GM23338 (cell line): ENCODE measurements at places on chromosomes 2 and 18. TPM values are rescaled to one million over a fixed set of nuclear protein-coding genes. Genes with fewer than 3 reads are reported as not detected.

DNA sequence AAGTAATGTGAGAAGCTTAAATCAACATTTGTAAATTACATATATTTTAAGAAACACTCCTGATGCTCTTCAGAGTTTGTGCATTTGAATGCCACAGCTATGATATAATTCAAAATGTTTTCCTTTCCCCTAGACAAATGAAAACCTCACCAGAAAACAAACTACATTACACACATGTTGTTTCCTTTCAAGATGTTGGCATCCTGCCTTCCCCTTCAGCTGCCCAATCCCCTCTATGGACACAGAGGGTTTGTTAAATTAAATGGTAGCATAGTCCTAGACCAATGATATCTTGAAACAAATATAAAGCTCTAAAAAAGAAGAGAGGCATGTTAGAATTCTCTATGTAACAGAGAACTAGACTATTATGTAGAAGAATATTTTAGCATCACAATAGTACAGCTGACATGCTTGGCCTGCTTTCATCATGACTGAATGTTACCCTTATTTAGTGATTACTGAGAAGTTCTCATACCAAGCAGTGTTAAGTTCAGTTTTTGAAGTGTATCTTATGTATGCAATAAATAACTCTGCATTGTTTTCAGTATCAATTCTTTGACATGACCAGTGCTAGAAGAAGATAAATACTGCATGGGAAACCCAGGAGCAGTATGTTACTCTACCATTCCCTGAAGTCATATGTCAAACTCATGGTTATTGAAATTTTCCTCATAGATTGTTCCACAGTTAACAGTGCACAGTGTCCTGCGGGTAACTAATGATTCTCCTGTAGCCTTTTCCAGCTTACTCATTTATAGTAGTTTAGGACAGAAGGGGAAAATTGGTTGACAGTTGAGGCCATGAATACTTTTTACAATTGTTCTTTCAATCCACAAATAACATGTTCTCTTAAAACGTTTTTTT lies 316.3 kb upstream of the KCNJ3 start:
- peak; percentile 17 for DNase-seq

- peak; percentile 32 for DNase-seq
Observed at GRCh38 chr2:192026059-192026824, 168.5 kb downstream of the TMEFF2 start.

GRCh38 chr18:70423988-70424387 lies 135.1 kb downstream of the SOCS6 start:
- DNase-seq: no peak

GRCh38 chr18:12036201-12036751 lies 55.0 kb downstream of the IMPA2 start:
- DNase-seq: no peak

Gene FBLN7
- 1.4 TPM in 1 of 2 replicates, not detected in the other for total RNA-seq

Gene ARHGAP25
- 1.9 and 2.5 TPM in 2 replicates for total RNA-seq

DNA sequence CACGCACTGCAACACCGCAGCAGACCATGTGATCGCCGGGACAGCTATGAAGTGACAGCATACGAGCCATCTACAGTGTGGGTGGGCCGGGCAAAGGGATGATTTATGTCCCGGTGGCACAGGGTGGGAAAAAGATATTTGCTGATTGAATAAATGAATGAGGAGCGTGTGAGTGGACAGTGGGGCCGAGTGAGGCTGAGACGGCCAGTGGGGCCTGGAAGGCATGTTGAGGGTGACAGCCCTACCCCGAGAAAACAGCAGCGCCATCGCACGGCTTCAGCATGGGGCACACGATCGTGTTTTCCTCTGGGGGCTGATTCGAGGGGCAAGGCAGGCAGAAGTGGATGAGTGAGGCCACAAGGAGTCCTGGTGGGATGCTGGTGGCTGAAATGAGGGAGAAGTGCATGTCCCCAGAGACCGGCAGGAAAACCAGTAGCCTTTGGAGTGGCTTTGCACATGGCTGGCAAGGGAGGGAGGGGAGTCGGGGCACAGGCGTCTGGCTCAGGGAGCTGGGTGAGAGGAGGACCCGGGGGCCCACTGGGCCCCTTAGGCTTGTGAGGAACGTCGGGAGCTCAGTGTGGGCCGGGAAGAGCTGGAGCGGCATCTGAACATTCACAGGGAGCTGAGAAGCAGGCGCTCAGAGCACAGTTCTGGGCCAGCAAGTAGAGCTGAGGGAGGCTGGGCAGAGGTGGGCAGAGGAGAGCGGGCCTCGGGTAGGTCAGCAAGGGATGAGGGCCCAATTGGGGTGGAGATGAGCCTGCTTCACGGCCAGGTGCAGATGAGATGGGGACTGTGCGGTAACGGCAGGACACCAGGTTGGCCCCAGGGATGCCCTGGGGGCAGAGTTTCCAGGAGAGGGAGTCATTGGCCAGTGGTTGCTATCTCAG lies 32.1 kb upstream of the MAL start:
- DNase-seq: no peak

GRCh38 chr2:43758739-43759138 lies 15.1 kb upstream of the DYNC2LI1 start:
- no peak for DNase-seq

DNA sequence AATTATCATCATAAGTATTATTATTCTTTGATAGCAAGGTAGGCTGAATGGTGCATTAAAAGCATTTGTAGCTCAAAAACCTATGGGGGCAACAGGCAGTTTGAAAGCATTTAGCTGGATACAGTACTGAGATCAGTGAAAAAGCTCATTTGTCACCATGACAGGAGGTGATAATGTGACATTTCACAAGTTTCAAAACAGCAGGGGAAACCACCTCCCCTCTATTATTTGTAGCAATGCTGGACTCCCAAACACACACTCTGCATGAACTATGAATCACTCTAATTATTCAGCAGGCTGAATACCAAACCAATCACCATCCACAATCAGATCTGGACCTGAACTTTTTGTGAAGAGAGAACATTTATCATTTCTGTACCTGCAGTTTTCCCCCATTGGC lies 63.4 kb downstream of the MYO5B start:
- DNase-seq: no peak

GRCh38 chr2:117933884-117934354 lies 80.0 kb downstream of the CCDC93 start:
- peak; percentile 2 for DNase-seq

DNA sequence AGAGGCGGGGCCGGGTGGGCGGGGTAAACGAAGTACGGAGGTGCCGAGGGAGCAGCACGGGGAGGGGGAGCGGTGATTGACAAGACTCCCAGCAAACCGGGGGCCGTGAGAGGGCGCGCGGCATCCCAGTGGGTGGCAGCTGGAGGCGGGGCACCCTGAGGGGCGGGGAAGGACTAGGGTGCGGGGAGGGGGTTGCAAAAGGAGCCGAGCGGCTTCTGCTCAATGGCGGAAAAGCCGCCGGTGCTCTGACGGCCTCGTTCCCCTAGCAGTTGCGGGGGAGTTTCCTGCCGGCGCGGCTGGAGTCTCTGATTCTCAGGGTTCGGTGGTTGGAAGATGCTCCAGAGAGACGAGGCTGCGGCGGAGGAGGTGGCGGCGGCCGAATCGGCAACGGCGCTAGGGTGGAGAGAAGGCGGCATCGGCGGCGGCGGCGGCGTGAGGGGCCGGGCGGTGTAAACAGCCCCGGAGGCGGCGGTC lies at the start of gene PPM1B:
Gene PPM1B, plus strand, starts transcription at position 195 of the 474 bp plus-strand sequence. CDS start 32,325 bp downstream, outside the sequence.
- DNase-seq: no peak

Gene MEIS1
- total RNA-seq: 0.28 TPM in 1 of 2 replicates, not detected in the other

DNA sequence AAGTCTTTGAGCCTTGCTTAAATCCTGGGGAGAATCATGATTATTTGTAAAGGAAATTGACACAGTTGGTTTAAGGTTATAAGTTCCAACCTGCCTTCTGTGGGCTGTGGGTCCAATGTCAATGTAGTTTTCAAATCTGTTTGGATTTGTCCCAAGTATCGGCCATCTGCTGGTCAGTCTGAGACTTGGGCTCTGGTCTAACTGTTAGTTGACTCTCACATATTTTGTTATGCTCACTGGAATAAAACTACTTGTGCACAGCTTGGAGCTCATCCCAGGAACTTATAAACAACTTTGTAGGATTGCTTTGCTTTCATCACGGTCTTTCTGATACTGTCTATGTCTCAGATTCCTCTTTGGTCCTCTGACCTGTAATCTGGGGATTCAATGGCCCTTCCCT lies 1026.2 kb upstream of the ZEB2 start:
- DNase-seq: no peak

DNA sequence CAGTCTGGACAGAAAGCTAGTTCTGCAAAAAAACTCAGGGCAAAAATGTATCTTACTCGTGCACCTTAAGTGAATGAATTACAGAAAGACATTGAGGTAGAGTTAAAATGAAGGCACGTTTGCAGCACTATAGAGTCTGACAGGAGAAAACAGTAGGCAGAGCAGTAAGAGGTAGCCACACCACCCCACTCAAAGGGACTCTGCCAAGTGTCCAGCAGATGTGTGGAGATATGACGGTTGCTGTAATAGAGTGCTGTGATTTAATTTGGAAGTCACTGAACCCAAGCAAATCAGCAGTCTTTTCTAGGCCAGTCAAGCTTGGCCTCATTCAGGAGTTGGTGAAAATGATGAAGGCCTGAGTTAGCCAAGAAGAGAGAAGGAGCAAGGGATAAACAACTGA lies 464.4 kb downstream of the PTPRM start:
- DNase-seq: no peak

DNA sequence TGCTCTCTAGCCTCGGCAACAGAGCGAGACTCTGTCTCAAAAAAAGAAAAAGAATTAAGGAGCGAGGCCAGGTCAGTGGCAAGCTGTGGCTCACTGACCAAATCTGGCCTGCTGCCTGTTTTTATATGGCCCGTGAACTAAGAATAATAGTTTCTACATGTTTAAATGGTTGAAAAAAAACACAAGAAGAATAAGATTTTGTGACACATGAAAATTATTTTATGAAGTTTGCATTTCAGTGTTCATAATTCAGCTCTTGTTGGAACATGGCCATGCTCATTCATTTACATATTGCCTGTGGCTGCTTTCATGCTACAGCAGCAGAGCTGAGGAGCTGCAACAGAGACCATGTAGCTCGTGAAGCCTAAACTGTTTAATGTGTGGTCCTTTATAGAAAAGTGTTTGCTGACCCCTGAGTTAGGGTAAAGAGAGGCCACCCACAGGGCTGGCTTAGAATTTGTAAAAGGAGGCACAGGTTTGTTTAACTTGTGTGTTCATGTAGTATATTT lies 59.5 kb downstream of the MFSD6 start:
- DNase-seq: no peak

GRCh38 chr2:29155578-29155977 lies 40.4 kb downstream of the CLIP4 start:
- DNase-seq: no peak

GRCh38 chr18:69691008-69691760 lies 256.5 kb downstream of the CD226 start:
- DNase-seq: no peak

GRCh38 chr2:241064008-241064801 lies 37.9 kb downstream of the MTERF4 start:
- DNase-seq: peak; percentile 70

DNA sequence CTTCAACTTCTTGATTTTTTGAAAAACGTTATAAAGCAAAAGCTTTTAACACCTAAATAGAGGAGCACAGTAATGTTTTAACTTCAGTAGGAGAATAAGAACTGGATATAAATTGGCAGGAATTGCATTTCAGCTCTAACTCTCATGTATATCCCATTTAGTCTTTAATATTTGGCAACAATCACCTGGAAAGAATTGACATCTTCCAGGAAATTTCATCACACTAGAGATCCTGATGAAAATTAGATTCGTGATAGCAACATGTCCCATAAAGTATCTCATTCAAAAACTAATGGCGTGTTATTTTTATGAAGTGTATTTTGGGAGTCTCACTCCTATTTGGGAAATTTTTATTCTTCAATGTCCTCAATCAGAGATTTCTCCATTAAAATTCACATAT lies 131.1 kb upstream of the DNAJC10 start:
- no peak for DNase-seq

Gene DOK6
- 0.35 and 0.42 TPM in 2 replicates for total RNA-seq

Gene DBI
- total RNA-seq: 171 and 266 TPM in 2 replicates

Gene EVA1A
- 7.9 and 8.5 TPM in 2 replicates for total RNA-seq

- no peak for DNase-seq
Observed at GRCh38 chr2:106974891-106975290, 88.9 kb upstream of the ST6GAL2 start.

DNA sequence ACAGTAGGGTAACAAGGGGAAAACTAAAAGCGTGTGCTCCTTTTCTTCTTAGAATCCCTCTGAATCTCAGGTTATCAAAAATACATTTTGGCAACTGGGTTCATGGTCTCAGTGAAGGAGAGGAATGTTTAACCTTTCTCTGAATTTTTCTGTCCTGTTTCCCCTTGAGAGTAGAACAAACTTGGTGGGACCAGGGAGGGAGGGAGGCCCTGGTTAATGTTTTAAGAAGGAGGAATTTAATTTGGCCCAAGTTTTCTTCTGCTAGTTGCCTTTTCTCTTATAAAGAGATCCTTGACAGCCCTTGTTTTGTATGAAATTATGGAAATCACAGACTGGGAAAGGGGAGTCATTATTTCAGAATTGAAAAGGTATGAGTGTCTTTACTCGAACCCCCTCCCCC lies 12.2 kb upstream of the POU3F3 start:
- DNase-seq: no peak

Gene CDH7
- 1.8 and 2.0 TPM in 2 replicates for total RNA-seq
